Stimulated activated CD8-positive, alpha-beta memory T cell treated with anti-CD3 and anti-CD28 coated beads, Interleukin-7, amount 100 ng/mL, for 4 hours (primary cell): ENCODE measurements at places on chromosomes 5 and 9.

DNA sequence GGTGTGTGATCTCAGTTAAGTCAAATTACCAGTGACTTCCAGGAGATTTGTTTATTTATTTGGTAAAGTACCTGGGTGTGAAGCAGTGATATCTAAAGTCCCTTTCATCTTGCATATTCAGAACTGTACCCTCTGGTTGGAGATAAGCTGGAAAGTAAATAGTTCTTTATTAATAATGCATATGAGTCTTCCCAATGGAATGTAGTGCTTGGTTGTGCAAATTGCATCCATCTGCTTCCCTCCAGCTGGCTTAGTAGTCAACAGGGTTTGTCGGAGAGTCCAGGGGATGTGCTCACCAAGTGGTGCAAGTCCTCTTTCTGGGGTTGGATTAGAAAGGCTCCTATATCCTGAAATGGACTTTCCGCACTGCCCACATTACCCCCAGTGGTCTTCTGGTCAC lies 42.0 kb downstream of the TRPM3 start:
- no peak for DNase-seq

DNA sequence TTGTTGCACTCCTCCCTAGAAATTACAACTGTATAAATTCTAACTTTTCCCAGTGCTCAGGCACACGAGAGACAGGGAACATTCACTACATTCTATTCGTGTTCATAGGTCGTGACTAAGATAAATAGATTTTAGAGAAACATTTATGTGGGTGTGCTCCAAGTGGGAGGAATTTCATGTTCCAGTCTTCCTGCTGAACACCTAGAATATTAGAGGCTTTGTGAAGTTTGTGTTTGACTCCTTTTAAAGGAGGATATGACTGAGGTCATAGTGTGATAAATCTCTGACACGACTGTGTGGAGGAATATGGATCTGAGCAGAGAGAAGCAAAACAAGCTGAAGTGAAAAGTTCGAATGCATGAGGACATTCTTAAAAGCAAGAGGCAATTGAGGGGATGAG lies 355.3 kb downstream of the ZSWIM6 start:
- DNase-seq = no peak

GRCh38 chr9:91465420-91465819 lies 41.8 kb upstream of the NFIL3 start:
- no peak for DNase-seq

DNA sequence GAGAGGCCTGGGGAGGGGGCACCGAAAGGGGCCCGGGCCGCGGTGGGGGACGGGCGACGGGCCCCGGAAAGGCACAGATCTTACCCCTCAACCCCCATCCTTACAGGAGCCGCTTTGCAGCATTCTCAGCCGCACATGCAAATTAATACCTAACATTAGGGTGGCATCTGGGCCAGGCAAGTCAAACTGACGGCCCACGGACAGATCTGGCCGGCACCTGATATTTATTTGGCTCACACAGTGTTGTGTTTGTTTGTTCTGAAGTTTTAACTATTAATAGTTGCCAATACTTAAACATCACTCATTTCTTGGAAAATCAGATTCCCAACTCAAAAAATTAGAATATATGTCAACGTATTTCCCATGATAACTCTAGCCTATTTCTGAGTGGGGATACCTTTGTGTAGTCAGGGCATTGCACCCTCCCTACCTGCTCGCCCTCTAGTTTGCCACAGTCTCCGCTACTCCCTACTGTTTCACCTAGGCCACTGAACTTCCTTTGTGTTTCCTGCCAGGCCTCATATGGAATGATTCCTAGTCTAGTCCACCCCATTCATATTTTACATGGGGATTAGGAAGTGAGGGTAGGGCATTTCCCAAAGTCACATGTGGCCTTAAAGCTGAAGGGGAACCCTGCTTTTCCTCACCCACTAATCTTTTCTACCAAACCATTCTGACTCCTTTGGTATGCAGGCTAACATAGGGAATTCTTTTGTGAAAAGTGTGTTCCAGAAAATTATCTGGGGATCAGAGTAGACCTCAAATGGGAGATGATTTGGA lies 71.9 kb upstream of the LARP1 start:
- DNase-seq = no peak

GRCh38 chr5:59089767-59090166 lies 506.9 kb downstream of the RAB3C start:
- DNase-seq = no peak

GRCh38 chr5:9149988-9150387 lies 395.9 kb downstream of the SEMA5A start:
- DNase-seq = no peak

- no peak for DNase-seq
Measured at GRCh38 chr9:113536483-113537228, 73.1 kb downstream of the RGS3 start.

DNA sequence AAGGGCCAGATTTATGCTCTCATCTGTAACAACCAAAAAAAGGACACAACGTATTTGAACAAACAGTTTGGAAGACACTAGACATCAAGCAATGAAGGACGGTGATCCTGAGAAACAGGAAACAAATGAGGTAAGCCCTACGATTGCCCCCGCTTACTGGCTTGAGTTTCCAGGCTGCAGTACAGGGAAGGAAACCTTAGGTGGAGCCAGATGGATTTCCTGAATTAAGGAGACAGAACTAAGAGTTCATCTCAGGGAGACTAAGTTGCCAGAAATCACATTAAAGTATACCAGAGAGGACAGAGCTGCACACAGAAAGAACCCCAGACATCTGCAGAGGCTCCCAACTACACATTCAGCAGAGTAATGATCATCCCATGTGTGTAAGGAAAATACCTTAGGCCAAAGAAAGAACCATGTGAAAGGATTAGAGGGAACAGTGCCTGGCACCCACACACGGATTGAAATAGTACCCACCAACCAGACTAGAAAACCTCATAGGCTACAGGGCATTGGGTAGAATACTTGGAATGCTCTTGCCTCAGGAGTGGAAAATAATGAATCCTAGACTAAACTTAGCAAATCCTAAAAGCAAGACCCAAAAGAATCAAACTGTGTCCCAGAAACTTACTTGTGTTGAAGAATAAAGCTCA lies 99.3 kb upstream of the NIPBL start:
- no peak for DNase-seq

DNA sequence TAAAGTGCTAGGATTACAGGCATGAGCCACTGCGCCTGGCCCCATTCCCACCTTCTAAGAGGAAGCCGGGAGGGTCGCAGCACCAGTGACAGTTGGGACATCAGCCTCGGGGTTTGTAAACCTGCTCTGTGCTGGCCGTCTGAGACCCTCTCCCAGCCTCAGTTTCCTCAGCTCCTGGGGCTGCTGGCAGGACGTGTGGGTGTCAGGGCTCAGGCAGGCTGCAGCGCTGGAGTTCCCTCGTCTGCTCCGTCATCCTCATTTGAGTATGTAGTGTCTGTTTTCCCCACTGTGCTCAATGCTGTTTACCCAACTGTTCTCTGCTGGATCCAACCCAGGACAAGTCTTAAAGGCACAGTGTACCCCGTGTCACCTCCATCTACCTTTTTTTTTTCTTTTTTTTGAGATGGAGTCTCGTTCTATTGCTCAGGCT lies 2.0 kb upstream of the NINJ1 start:
- DNase-seq = no peak

DNA sequence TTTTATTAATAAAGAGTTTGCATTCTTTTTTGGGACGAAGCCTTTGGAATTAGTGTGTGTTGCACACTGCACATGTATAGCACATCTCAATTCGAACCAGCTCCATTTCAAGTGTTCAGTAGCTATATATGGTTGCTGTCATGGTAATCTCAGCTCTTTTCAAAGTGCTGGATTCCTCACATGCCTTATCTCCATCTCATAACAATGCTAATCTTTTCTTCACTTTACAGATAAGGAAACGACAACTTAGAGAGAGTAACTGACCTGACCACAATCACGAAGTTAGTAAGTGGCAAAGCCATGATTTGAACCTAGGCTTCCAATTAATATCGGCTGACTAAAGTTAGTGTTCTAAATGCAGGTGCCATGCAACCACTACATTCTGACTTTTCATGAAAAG lies 204.8 kb upstream of the RASEF start:
- no peak for DNase-seq
